ENCODE measurements at places on chromosomes 4 and X.
A peak's percentile ranks its signal among the peaks of the same experiment; 100 is the strongest.

- DNase-seq = no peak
Measured at GRCh38 chr4:173161311-173161710, 7.3 kb upstream of the GALNT7 start.

GRCh38 chr4:74933562-74934015 is 673 bp downstream of the PARM1 start:
- no peak for DNase-seq

DNA sequence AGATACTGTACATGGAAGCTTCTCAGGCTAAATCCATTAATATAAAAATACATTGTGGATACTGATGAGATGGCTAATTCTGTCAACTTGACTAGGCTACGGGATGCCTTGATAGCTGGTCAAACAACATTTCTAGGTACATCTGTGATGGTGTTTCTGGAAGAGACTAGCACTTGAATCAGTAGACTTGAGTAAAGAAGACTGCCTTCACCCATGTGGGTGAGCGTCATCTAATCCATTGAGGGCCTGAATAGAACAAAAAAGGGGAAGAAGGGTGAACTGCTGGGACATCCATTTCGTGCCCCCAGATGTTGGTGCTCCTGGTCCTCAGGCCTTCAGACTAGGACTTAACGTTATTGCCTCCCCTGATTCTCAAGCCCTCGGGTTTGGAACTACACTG is 3.7 kb upstream of the SRP72 start:
- DNase-seq = no peak

- DNase-seq = no peak
Measured at GRCh38 chr4:111930659-111931058, 214.6 kb upstream of the FAM241A start.

DNA sequence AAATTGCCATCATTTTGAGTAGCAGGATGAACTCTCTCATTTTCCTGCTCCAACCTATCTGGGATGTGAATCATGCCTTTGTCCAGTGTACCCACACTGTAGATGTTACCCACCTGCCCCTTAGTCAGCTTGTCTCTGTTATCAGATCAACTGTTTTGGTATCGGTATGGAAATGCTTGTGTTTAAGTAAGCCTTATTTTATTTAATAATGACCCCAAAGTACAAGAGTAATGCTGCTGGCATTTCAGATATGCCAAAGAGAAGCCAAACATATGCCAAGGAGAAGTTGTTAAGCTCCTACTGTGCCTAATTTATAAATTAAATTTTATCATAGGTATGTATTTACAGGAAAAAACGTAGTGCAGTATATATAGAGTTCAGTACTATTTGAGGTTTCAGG is 18.6 kb upstream of the RAP1GDS1 start:
- peak; percentile 33 for DNase-seq

- DNase-seq = no peak
Measured at GRCh38 chr4:17164666-17165065, 266.2 kb upstream of the LDB2 start.

GRCh38 chrX:39639871-39640270 is 457.9 kb downstream of the BCOR start:
- DNase-seq = no peak
